Fibroblast of skin of left biceps (primary cell): ENCODE measurements at places on chromosomes 5 and 9.
A peak's percentile ranks its signal among the peaks of the same experiment; 100 is the strongest.

GRCh38 chr9:134204991-134205578, 40.7 kb upstream of the RNU6ATAC start:
- DNase-seq: no peak

GRCh38 chr5:159416438-159416837, 86.2 kb upstream of the IL12B start:
- DNase-seq: no peak

- no peak for DNase-seq
Observed at GRCh38 chr5:54956922-54957321, 28.5 kb downstream of the ESM1 start.

DNA sequence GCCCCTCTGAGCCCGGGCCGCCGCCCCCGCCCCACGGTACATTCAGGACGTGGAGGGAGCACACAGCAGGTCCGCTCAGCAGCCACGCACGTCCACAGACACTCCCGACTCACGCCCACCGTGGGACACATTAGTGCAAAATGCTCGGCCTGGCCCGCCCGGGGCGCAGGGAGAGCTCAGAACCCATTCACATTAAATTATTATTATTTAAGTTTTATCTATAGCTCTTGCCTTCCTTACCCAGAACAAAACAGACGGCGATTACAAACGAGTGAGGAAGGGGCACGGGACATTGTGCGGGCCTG, 47.5 kb upstream of the UBAC1 start:
- no peak for DNase-seq

DNA sequence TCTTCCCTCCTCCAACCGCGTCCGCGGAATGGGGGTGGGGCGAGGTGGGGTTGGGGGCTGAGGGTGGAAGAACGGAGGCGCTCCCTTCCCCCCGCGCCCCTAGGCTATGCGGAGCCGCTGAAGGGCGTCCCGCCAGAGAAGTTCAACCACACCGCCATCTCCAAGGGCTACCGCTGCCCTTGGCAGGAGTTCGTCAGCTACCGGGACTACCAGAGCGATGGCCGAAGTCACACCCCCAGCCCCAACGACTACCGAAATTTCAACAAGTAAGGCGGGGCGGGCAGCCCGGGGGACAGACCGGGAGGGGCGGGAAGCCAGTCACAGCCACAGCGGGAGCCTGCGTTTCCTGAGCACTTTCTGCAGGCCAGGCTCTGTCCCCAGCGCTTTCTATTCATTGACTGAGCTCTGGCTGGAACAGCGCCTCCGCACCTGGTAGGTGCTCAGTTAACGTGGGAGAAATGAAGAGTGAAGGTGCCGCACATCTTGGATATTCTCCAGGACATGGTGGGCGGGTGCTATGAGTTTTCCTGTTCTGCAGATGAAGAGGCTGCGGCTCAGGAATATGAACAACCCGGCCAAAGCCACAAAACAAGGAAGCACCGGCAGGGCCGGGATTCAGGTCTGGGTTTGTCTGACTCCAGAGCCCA, 11.3 kb downstream of the MYOZ3 start:
- no peak for DNase-seq

DNA sequence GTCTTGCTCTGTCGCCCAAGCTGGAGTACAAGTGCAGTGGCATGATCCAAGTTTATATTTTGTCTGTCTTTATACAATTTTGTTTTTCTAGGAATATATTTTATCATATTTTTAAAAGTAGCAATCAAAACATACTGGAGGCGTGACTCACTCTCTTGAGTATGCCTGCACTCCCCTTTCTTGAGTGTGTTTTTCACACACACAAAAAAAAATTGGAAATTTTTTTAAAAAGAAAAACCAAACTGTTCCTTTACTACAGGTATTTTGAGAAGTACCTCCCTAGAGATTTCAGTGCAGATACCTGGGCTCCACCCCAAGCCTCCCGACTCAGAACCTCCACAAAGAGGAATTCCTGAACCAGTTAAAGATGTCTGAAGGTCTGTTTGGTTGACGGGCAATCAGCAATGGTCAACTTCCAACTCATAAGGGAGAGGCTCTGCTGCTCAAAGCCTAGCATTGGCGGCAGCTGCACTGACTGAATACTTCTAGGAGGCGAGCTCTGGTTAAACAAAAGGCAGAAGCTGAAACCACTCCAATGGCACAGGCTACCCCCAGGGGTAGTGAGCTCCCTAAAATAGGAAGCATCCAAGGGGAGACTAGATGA, 27.4 kb downstream of the PDE6A start:
- DNase-seq: no peak

- DNase-seq: no peak
Observed at GRCh38 chr5:112800891-112801290, 60.2 kb upstream of the SRP19 start.

DNA sequence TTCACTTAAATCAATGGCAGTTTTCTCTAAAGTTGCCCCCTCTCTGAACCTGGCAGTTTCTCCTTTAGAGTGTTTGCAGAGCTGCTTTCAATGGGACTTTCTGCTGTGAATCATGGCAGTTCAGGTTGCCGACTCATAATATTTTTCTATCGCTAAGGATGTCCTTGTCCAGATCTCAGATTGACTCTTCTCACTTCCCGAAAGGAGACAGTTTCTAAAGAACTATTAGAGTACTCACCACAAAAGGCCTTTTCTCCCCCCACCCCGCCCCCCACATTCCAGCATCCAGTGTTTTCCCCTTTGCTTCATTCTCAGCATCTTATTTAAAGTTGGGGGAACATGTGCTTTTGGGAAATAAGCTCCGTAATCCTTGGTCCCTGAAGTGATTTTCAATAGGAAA, 443.5 kb upstream of the KLF4 start:
- peak; percentile 84 for DNase-seq

GRCh38 chr9:117205806-117206205, 209.1 kb downstream of the ASTN2 start:
- DNase-seq: no peak

DNA sequence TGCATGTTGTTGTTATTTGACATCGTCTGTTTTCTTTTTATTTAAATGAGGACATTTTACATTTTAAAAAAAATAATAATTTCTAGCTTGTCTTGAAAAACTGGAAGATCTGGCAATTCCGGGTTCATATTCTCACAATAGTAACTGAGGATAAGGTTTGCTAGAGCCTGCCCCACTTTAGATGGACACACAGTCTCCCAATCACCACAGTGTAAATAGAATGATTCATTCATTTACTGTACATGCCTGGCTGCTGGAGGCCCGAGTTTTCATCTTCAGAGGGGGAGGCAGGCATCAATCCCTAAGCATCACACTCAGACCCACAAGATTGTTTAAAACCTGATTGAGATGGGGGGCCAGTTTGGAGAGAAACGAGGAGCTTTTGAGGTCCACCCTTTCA, 2039.7 kb upstream of the WWC1 start:
- no peak for DNase-seq

GRCh38 chr5:59542851-59543820, 350.4 kb downstream of the PDE4D start:
- no peak for DNase-seq

DNA sequence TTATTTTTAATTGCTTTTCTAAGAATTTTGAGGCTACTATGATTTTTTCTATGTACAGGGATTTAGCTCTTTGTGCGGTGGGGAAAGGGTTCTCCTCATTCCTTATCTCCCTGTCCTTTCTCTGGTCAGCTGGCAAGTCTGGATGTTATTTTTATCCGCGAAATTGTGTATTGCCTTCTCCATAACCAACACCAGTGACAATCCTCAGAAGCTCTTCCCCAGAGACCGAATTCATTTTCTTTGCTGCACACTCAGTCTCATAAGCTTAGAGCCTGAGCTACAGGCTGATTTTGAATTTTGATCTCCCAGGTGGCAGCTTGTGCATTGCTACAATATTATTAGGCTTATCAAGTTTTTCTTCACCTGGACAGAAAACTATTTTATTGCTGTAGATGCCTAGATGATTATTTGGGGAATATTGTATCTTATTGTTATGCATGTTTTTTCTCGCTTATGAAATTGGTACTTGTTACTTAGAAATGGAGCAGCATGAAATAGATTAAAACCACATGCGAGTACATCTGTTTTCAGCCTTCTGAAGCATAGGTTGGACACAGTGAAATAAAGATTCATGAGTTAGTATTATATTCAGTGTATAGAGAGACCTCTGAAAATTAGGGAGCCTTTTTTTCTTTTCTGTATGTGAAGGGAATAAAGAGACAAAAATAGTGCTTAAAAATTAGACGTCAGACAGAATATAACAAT, 27.3 kb downstream of the CPEB4 start:
- no peak for DNase-seq

- DNase-seq: no peak
Observed at GRCh38 chr9:3956081-3956671, 343.7 kb downstream of the GLIS3 start.

GRCh38 chr5:56900858-56901578, 8.4 kb upstream of the SETD9 start:
- no peak for DNase-seq

GRCh38 chr5:53482717-53483638, 2.5 kb downstream of the FST start:
- no peak for DNase-seq

GRCh38 chr9:110835404-110835803, 166.8 kb downstream of the MUSK start:
- DNase-seq: peak; percentile 89

DNA sequence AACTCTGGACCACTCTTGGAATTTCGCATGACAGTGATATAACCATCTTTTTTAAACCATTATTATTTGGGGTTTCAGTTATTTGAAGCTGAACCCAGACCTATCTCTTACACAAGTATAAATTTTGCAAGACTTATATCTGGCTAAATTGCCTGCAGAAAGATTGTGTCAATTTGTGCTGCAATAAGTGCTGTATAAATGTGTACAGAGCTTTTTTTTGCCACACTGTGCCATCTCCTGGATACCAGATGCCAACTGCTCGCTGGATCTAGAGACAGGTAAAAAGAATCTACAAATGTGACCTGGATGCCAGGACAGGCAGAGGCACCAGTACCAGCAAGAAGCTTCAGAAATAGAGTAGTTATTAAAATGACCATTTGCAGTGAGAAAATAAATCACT, 25.9 kb upstream of the TTC39B start:
- DNase-seq: no peak

DNA sequence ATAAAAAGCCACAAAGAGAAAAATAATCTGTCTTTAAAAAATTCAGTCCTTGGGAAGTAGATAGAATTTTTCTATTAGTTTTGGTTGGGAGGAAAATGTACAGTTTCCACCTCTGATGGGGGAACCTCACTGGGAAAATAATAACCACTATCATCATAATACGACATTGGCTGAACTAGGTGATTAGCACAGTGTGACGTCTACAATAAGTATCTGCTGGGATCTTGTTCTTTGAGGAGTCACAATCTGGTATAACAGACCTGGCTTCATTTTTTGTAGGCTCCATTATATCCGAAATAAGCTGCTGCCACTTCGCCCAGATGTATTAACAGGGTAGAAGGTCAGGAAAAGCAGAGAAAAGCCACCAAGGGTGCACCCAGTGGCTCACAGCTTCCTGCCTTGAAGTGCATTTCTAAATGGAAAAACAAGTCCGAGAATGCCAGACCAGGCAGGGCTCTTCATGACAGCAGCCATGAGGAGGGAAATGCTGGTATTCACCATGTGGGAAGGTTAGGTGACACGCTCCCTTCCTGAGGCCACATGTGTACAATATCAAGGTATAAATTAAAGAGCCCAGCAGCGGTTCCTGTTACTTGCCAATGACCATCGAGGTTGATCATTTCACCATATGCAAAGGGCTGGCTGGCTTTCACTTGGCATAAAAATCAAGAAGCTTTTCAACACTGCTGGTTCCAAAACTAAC, 152.8 kb downstream of the PRELID2 start:
- no peak for DNase-seq
